ENCODE measurements at places on chromosomes 11 and 22.

GRCh38 chr11:116842909-116843308 lies 5.5 kb upstream of the APOA1 start:
- no peak for DNase-seq

GRCh38 chr11:67026941-67027340 lies 4.0 kb downstream of the SYT12 start:
- DNase-seq, result no peak

DNA sequence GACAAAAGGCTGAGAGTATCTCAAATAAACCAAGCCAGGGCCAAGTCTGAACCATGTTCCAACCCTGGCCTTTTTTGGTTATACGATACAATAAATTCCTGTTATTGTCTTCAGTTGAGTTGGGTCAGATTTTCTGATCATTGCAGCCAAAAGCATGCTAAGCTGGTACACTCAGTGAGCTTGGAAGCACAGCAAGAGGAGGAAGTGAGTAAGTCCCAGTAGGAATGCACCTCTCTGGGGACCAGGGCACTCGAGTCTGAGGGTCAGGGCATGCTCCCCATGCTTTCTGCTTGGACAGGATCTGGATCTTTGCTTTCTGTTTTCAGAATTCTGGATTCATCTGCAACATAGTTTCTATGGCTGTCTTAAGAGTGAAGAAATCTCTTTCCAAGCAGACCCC lies 73.1 kb downstream of the TMPRSS5 start:
- no peak for DNase-seq

- DNase-seq, result no peak
Measured at GRCh38 chr22:20237480-20238440, 30.4 kb downstream of the RTN4R start.

DNA sequence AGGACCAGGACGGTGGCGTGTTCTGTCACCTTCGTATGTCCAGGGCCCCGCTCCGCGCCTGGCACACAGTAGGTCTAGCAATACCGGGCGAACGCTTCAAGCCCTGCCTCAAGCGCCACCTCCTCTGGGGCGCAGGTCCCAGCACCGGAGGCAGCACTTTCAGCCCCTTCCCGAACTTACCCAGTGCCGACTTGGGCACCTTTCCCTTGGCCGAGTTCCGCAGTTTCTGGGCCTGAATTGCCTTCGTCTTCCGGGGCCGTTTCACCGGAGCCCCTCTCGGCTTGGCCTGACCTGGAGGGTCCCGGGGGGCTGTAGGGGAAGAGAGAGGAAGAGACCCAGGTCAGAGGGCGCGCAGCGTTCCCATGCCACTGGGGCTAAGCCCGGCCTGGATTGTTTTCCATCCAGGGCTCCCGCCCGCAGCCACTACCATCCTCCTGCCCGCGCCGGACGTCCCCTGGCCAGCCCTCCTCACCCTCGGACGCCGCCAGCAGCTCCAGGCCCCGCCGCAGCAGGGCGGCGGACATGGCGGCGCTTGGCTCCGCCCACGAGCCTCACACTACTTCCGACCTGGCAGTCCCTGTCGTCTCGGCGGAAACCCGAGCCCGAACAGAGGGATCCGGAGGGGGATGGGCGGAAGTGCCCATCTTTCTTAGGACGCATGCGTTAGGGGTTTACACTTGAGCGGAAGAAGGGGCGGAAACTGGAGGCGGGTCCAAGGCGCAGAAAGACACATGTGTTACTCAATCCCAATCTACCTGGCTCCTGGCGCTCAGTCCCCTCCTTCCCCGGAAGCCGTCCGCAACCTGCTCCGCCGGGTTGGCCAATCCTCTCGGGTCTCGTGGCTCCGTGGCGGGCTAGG lies at the start of gene RPS19BP1:
TSS of gene RPS19BP1 (minus strand) at position 534 of the 859 bp plus-strand sequence. CDS start at position 524, 10 bp downstream.
- peak; percentile 95 for DNase-seq

GRCh38 chr11:111976119-111976766 lies 39.1 kb downstream of the DIXDC1 start:
- no peak for DNase-seq

DNA sequence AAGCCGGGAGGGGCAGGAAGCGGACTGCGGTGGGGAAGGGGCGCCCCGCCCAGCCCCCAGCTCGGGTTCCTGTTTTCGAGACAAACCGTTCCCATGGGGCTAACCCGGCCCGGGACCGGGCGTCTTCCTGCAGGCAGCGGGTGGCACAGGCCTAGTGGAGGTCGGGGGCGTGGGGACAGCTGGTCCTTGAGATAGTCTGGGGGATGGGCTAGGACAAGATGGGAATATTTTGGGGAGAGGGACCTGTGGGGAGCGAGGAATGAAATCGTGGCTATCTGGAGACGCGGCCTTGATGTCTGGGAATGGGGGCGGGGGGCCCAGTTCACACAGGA lies 1.2 kb upstream of the RASGRP2 start:
- DNase-seq, result peak; percentile 71

GRCh38 chr11:61930933-61931332 lies 13.6 kb upstream of the RAB3IL1 start:
- no peak for DNase-seq

DNA sequence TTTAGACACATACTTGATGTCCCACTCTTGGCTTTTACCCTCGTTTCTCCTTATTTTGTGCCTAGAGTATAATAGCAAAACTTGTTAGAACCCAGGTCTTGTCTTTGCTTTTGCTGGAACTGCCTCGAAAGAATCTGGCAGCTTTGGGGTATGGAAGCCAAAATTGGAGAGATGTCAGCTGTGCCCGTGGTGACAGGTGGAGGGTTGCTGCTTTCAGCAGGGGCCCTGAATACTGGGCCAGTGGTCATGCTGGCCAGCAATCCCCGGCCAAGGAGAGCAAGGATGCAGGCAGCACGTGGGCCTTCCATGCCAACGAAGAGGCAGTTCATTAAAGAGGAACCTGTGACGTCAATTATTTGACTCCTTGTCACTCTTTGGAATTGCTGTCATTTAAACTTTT lies 181.1 kb downstream of the HIPK3 start:
- no peak for DNase-seq

DNA sequence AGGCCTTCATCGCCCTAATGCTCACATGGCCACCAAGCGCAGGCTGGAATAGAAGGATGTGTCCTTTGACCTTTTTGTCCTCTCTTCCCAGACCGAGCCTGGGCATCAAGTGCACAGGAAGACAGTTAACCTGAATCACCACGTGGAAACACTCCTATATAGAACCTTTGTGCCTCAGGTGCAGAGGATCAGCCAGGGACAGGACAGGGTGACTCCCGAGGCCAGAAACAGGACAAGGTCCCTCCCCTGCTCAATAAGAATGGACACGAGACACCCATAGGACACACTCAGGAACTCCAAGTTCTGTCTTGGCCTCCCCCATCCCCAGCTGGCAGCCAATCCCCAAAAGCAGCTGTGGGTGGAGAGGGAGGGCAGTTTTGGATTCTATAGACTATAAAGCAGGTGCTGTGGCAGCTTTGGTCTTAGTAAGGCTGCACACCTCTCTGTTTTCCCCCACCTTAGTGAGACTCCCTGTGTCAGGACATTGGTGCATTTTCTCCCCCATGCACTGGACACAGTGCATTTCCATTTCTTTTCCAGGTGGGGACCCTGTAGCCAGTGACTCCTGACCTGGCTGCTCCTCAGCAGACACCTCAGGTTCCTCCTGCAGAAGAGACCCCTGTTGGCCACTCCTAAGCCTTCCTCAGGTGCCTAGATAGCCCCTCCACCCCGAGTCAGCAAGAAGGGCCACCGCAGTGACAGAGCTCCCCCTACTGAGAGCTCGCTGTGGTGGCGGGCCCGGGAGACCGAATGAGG lies 43.6 kb upstream of the POU2AF1 start:
- DNase-seq, result peak; percentile 58

DNA sequence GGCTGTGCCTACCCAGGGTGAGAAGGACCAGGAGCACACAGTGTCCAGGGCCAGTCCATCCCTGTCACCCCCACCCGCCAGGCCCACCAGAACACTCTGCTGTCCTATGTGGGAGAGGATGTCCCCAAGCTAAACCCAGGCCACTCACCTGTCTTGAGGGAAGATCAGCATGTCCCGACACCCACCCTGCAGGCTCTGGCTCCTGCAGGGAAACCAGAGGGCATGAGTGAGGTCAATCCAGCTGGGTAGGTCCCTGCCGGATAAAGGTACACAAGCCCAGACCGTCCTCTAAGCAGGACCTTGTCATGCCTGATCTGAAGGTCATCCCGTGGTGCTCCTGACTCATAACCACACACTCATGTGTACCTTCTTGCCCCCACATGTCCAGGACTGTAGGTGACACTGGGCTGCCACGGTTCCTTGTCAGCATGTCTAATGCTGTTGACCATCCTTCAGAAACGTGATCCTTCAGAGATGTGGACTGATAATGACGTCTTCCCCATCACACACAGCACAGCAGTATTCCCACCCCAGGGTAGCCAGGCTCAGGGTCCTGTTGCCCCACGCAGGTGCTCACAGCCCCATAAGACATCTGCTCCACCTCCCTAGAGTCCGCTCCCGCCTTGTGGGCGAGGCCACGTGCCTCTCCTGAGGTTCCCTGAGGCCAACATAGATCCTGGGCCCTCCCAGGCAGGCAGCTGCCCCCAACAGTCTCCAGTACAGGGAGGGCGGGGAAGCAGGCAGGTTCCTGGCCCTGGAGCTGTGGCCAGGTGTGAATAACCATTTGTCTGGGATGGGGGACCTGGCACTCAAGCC lies 6.1 kb downstream of the ARVCF start:
- no peak for DNase-seq

DNA sequence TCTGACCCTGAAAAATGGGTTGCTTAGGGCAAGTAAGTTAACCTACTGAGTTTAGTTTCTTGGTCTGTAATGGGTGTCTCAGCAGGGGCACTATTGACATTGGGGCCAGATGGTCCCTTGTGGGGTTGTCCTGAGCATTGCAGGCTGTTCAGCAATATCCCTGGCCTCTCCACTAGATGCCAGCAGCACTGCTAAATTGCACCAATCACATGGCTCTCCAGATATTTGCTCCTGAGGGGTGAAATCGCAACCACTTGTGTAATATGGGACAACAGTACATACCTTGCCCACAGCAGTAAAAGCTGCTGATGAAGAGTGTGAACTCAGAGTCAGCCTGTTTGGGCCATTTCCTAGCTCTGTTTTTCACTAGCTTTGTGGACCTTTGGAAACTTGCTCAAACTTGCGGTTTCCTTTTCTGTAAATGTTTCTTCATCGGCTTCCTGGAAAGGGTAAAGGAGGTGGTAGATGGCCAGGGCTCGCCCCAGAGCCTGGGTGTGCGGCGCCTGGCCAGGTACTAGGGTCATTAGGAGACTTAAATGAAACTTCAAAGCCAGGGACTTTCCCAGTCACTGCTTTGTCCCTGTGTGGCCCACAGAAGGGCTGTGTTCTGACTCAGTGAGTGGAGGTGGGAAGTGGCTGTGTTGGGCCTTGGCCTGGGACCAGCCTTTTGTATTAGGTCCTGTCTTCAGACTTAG lies 13.0 kb downstream of the NCF4 start:
- peak; percentile 83 for DNase-seq

Data from suppressor macrophage treated with lipopolysaccharide for 1 hour (primary cell).